Retina (tissue), 1 donor: ENCODE measurements at places on chromosomes 12 and 14.

- DNase-seq, result no peak
Measured at GRCh38 chr12:26297396-26298070, 102.2 kb downstream of the SSPN start.

GRCh38 chr12:738712-739111 is 13.7 kb upstream of the WNK1 start:
- peak; percentile 71 for DNase-seq

DNA sequence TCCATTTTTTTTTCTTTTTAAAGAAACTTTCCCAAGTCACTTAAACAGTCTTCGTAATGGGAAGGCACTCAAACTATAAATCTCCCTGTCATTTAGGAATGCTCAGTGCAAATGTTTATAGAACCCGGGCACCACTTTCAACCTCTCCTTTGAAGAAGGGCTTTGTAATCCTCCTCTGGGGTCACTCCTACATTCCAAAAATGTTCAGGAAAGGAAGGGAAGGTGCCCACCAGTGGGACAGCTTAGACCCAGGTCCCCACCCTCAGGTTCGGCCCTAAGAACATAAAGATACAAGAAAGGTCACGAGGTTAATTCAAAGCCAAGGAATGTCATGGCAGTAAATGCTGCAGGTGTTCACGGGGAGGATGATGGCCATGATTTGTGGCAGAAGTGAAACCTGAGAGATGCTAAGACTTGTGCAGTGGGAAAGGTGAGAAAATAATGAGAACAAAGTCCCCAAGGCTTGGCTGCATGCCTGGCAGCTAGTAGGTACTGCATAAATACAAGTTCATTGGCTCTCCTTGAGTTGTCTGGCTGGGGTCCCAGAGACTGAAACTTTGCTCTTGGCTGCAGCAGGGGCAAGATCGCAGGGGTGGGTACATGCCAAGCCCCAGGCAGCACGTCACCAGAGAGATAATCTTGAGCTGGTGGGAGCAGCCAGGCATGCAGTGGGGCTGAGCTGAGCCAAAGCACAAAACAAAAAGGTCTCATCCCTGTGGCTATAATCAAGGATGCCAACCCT is 21.1 kb downstream of the KRT18 start:
- no peak for DNase-seq

GRCh38 chr12:65624554-65625086 is 199.7 kb upstream of the HMGA2 start:
- DNase-seq, result no peak

GRCh38 chr12:11746024-11746771 is 96.7 kb downstream of the ETV6 start:
- DNase-seq, result no peak

DNA sequence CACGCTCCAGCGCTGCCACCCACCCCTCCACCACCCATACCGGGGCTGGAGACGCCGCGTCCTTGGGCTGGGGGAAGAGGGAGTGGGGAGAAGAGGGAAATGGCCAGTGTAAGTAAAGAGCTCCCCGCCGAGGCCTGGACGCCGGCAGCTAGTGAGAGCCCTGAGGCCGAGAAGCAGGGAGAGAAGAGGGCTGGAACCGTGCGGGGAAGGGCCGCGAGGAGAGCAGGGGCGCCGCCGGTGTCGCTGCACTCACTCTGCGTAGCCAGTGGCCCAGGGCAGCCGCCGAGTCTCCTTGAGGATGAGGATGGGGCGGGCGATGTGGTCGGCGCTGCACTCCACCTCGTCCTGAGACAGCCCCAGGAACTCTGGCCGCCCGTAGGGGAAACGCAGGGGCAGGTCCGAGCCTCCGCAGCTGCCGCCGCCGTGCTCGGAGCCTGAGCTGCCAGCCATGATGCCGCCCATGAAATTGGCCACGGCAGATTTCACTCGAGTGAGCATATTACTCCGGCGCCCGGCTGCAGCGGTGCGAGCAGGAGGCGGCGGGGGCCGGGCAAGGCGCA is 631 bp downstream of the PPM1H start:
- DNase-seq, result peak; percentile 87

DNA sequence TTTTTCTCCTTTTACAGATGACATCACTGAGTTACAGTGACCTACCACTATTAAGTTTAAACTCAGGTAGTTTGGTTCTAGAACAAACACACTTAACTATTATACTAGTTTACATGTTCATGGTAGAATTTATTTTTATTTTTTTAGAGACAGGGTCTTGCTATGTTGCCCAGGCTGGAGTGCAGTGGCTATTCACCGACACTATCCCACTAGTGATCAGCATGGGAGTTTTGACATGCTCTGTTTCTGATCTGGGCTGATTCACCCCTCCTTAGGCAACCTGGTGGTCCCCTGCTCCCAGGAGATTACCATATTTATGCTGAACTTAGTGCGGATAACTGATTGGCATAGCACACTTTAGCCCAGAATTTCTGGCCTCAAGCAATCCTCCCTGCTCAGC is 66.4 kb upstream of the LTA4H start:
- no peak for DNase-seq

DNA sequence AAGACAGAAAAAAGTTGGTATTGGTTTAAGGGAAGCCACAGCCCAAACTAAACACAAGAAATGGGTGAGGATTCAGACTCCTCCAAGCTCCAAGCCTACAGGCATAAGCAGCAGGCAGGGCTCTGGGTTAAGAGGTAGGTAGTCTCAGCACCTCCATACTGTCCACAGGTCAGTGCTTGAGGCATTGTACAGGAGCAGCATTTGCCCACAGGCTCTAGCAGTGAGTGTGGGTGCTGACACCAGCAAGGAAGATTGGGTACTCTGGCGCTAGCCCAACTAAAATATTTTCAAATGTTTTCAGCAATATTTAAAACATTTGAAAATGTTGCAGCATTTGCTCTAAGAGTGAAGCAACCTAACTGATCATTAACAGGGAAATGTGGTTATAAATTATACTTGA is 33.1 kb downstream of the FERMT2 start:
- no peak for DNase-seq
